Upper lobe of right lung (tissue), 1 donor: ENCODE measurements at places on chromosomes 3 and 15. TPM values are rescaled to one million over a fixed set of nuclear protein-coding genes. Genes with fewer than 3 reads are reported as not detected.

Gene MUSTN1
- total RNA-seq = 5.4 TPM

Gene RNU5B-1
- 21.6 TPM for total RNA-seq

Gene OXTR
- total RNA-seq = 0.55 TPM

Gene SCN11A
- total RNA-seq = 0.14 TPM

Gene STRIT1
- not detected for total RNA-seq

Gene SLC22A13
- 0.41 TPM for total RNA-seq

Gene SLC9A9
- 13.3 TPM for total RNA-seq

Gene MB21D2
- total RNA-seq = 8.0 TPM

Gene ARGFX
- total RNA-seq = not detected

Gene CHL1
- 16.0 TPM for total RNA-seq
